Stimulated activated CD8-positive, alpha-beta memory T cell treated with anti-CD3 and anti-CD28 coated beads, Interleukin-4, amount 100 ng/mL, for 4 hours (primary cell): ENCODE measurements at places on chromosomes 13 and 19.

DNA sequence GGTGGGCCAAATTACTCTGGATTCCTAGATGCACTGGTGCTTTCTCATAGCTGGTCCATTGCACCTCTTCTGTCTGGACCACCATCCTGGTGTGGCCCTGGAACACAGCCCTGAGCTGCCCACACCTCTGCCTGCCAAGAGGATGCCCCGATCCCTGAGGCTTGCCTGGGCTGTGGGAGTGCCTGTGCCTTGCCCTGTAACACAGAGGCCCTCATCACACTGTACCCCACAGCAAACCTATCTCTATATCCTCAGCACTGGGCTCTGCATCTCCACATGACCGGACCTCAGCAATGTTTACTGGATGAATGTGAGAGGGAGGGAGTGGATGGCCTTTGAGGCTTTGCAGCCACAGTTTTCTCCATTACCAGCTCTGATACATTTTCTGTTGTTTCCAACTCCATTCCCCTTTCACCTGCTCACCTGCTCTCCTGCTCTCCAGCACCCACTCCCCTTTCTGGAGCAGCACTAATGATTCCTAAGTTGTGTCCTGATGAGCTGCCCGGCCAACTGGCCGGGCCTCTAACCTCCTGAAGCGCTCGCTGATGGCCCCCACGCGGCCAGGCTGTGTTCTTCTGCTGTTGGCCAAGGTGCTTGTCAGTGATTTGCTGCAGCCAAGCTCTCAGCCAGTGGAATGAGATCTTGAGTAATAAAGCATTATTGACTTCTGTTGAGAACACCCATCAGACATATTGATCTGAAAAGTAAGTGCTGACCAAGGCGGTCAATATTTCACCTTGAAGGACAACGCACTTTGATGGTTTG is 232.6 kb downstream of the TEX29 start:
- no peak for DNase-seq

GRCh38 chr19:6862673-6863078 is 24.7 kb upstream of the ADGRE1 start:
- peak; percentile 82 for DNase-seq

GRCh38 chr13:30074431-30074830 is 224.0 kb upstream of the UBL3 start:
- no peak for DNase-seq

GRCh38 chr13:56247692-56248091 is 893.0 kb upstream of the PRR20A start:
- no peak for DNase-seq

DNA sequence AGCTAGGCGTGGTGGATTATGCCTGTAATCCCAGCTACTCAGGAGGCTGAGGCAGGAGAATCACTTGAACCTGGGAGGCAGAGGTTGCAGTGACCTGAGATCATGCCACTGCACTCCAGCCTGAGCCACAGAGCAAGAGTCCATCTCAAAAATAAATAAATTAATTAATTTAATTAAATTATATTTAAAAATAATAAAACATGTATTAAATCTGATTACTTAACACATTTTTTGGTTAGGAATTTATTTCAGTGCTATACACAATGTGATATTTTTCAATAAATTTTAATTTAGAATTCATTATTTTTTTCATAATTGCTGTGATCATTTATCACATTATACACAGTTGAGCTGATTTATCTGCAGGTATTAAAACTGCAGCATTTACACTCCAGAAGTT is 1101.5 kb upstream of the MIR17HG start:
- no peak for DNase-seq

DNA sequence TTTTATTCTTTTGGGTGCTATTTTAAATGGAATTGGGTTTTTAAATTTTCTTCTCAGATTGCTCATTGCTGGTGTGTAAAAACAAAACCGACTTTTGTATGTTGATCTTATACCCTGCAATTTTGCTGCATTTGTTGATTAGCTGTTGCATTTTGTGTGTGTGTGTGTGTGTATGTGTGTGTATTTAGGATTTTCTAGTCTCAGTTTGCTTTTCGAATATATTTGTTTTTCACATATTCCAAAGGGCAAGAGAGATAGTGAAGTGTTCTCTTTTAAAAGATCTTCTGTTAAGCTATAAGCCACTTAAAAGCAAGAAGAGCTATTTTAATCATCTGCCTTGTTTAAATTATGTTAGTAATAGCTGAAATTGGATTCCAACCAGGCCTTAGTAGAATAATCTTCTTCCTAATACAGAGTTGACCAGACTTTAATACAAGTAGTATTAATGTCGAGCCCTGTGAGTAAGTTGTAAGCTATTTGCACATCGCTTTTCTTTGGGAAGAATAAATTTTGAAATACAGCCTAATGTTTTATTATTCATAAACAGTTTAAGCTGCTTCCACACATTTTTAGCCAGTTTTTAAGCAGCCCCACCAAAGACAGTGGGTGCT is 57.4 kb downstream of the TM9SF2 start:
- DNase-seq = no peak

GRCh38 chr19:952680-953444 is 27.0 kb downstream of the ARID3A start:
- no peak for DNase-seq

DNA sequence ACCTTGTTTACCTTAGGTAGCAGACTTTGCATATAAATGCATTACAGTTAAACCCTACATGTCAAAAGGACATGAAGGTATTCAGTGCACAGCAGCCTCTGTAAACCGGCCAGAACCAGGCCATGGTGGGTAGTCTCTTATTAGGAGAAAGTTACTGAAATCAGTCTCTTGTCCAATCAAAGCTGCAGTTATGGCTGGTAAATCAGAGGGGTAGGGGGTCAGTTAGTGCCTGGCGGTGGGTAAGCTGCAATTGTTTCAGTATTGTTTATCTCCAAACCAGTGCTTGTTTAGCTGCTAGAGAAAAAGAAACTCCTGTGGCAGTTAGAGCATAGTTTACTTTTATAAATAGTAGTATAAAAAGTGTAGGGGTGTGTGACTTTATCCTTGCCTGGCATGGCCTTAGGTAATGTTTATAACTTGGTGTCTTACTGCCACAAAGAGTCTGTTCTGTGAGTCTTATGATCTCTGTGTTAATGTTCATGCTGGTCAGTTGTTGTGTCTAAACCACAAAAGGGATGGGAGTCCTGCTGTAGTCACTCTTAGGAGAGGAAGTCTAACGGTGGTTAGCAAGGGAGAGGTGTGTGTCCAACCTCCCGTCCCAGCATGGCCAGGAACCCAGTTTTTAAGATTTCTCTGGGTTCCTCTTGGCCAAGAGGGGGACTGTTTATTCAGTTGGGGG is 28.0 kb downstream of the CHST8 start:
- no peak for DNase-seq

GRCh38 chr13:40376296-40376849 is 290.1 kb downstream of the FOXO1 start:
- no peak for DNase-seq

DNA sequence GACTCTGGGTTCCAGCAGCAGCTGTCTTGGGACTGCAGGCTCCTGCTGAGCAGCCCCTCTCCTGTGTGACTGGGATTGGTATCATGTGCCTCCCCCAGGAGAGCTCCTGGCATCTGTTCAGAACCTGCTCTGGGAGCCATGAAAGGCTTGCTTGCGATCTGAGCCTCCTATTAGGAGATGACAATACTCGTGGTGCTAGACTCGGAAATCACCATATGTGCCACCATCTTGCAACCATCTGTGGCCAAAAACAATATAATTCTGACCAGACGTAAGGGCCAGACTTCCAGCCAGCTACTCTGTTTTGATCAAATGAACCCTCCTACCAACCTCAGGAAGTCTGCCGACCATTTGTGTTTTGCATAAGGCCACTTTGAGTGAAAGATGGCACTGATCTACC is 484.7 kb downstream of the IRS2 start:
- no peak for DNase-seq

DNA sequence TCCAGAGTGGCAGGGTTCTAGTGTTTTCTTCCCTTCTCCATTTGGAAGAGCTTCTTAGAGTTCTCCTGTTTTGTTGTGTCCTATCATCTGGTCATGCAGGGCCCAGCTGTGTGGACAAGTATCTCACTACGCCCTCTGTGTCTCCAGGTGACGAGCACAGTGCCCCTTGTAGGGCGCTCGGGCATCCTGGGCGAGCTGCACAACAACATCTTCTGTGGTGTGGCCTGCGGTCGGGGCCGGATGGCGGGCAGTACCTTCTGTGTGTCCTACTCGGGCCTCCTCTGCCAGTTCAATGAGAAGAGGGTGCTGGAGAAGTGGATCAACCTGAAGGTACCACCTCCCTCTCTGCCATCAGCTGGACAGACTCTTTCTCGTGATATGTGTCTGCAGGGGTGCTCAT is 13.0 kb downstream of the WDR62 start:
- no peak for DNase-seq

DNA sequence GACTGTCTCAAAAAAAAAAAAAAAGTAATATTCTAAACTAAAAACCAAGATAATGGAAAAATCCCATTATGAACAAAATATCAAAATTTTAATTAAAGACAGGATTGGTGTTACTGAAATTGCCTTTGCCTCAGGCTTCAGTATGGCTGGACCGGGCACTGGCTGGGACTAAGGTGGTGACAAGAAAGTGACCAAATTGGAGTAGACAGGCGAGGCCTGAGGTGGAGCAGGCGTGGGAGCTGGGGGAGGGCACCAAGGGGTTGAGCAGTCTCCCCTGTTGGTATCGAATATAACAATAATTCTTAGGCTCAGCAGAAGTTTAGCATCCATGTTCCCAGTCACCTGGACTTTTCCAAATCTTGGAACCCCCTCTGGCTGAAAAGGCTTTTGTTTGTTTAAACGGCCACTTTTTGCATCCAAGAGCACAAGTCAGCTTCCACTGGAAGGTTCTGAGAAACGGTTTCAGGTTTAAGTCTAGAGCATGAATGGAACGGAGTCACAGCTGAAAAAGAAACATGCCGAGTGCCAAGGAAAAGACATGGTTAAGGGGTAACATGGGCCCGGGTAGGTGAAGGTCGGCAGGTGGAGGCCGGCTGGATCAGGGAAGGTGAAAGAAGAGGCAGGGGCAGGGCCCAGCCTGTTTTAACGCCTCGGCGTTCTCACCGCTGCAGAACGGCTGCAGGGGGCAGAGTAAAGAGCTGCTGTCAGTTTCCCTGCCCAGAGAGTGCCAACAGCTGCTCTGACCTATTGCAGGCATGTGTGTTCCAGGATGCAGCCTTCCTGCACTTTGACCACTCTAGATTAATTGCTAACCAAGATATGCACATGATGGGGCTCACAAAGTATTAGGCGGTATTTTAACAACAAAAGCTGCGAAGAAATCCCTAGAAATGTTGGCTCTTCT is 104.4 kb downstream of the TM9SF2 start:
- DNase-seq = no peak

DNA sequence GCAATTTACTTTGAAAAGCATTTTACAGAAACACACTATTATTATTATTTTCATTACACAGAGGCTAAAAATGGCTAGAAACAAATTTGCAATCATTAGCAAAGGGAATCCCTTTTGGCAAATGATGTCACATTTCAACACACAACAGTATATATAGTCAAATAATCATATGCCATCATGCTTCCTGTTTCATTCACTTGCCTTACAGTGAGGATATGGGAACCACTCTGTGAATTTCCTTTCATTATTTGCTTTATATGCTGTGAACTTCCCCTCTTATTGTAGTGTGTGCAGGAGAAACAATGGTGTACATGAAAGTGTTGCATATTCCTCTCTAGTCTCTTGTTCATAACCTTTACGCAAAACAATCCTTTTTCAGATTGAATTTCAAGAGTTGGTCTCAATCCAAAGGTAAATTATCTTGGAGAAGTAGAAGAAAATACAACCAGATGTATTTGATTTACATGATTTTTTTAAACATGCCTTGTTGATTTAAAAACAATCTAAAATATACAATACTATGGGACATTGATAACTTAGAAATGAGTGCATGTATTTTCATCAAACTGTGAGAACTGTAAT is 657.3 kb downstream of the EFNB2 start:
- DNase-seq = no peak

DNA sequence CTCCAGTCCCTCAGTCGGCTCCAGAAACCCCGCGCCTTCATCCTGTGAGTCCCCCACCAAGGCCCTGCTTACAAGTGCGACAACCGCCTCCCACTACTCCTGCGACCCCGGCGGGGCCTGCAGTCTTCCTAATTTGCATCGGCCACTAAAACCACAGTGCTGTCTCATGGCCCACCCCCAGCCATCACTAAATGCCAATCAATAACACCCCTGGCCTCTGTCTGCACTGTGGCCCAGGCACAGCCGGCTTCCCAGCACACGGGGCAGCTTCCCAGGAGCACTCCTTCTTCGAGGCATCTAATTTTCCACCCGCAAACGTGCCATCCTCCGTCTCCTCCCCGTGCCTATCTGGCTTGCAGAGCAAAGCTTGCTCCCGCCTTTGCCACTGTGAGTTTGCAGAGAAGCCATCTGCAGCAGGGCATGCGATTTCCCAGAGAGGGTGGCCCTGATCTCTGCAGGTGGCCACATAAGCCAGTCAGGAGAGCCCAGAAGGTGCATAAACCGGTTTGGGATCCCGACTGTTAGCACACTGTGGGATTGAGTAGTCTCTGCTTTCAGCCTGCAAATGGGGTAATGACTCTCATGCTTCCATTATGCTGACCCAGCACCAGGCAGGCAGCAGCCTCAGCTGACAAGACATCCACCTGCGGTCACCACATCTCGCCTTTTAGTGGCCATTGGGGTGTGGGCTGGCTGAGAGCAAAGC is 34.0 kb upstream of the USE1 start:
- DNase-seq = no peak

GRCh38 chr13:111304041-111304544 is 16.3 kb upstream of the TEX29 start:
- DNase-seq = no peak

DNA sequence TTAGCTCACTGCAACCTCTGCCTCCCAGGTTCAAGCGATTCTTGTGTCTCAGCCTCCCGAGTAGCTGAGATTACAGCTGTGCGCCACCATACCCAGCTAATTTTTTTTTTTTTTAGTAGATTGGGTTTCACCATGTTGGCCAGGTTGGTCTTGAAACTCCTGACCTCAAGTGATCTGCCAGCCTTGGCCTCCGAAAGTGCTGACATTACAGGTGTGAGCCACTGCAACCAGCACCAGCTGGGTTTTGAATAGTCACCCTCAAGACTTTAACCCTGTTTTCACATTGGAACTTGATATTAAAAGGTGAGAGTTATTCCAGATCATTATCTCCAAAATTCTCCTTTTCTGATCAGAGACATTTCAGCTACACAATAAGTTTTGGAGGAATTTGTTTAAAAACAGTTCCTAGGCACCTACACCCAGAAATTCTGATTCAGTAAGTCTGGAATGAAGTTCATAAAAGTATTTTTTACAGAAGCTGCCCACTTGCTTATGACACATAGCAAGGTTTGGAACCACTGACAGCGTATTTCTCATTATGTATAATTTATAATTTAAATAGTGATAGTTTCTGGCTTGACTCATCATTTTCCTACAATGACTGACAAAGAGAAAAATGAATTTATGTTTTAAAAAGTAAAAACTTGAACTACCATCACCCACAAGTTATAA is 417.3 kb downstream of the DIAPH3 start:
- DNase-seq = no peak

- DNase-seq = no peak
These were observed 358.5 kb downstream of the MYO16 start for GRCh38 chr13:108987944-108988343.
